ENCODE measurements at places on chromosomes 2 and 18.
A peak's percentile ranks its signal among the peaks of the same experiment; 100 is the strongest.

- DNase-seq: no peak
Observed at GRCh38 chr2:32402091-32402490, 45.3 kb downstream of the BIRC6 start.

DNA sequence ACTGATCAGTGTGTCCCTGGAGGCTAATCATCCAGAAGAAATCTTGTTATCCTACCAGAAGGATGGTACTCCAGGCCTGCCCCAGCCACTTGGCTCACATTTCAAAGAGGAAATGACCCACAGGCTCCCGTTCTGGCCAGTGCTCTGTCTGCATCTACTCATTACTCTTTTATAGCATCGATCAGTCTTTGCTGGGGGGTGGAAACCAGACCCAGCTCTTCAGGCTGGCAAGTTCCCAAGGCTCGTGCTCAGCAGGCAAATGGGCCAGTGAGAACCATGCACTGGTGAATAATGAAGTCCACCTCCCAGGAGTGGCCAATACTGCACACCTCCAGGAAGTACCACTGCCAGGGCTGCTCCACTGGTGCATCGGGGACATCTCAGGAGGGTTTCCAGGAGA lies 38.8 kb downstream of the DNER start:
- DNase-seq: no peak

GRCh38 chr2:165113414-165113813 lies 90.4 kb downstream of the SCN3A start:
- no peak for DNase-seq

- peak; percentile 22 for DNase-seq
Observed at GRCh38 chr2:160491911-160492371, 1.7 kb downstream of the RBMS1 start.
